Mucosa of descending colon (tissue), 3 donors: ENCODE measurements at places on chromosomes 3 and 15. TPM values are rescaled to one million over a fixed set of nuclear protein-coding genes. Genes with fewer than 3 reads are reported as not detected.

GRCh38 chr15:57217778-57218598 is 158.3 kb upstream of the CGNL1 start:
- DNase-seq, result no peak

DNA sequence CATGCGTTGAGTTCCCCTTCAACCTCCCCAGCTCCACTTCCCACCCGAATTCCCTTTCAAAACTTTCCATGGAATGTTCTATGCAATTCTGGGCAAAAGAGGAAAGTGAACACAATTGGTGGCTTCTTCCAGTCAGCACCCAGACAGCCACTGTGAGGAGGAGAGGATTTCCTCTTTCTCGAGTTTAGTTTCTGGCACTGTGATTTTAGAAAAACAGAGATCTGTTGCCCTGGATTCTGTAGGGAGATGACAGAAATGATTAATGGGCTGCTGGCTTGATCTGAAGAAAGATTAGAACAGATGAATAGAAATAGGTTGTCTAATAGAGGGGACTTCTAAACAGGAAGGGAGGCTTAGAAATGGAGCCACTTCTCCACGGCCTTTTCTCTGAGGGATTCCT is 172.0 kb downstream of the MCTP2 start:
- DNase-seq, result no peak

DNA sequence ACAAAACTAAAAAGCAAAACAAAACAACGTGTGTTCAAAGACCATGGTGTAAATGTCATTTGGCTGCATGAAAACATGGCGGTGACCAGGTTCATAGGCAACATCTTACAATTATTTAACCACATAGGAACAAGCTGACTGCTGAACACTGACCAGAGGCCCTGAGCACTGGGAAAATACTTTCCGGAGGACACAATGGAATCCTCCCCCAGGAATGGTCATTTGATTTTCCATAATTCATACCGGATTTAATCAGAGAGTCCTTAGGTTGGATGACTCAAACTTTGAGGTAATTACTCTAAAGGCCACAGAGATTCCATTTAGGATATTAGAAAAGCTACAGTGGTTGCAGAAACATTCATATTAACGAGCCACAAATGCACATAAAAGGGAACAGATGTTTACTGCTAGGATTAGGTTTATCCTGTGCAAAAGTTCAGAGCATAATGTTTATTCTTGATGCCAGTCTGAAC is 254.7 kb downstream of the NR1D2 start:
- no peak for DNase-seq

DNA sequence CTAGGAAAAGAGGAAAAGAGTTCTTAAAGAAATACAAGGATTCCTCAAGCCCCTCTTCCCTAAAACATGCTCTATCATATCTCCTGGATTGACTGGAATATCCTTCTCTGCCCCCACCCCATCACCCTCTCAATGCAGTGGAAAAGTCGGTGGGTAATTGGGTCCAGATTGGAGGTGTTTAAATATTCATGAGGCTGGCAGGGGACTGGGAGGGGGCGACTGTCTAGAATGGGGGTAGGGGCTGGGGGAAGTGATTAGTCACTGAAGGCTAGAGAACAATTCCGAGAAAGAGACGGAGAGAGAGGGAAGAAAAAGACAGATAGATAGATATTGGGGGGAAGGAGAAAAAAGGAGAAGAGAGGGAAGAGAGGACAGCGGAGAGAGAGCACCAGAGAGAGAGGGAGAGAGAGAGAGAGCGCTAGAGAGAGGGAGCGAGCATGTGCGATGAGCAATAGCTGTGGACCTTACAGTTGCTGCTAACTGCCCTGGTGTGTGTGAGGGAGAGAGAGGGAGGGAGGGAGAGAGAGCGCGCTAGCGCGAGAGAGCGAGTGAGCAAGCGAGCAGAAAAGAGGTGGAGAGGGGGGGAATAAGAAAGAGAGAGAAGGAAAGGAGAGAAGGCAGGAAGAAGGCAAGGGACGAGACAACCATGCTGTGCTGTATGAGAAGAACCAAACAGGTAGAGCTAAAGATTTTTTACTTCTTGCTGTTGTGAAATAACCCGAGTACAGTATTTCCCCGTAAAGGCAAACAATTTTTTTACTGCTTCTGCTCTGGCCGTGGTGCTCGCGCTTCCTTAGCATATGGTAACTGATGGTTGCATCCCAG is at the start of gene GAP43:
GAP43 (plus strand) TSS at position 467 of the 825 bp plus-strand sequence; CDS start at position 647, 180 bp downstream.
- DNase-seq, result peak; percentile 31

GRCh38 chr3:181721046-181721875 is 9.5 kb downstream of the SOX2 start:
- no peak for DNase-seq

- no peak for DNase-seq
These were observed 66.4 kb upstream of the CFAP20DC start for GRCh38 chr3:59116233-59116537.

DNA sequence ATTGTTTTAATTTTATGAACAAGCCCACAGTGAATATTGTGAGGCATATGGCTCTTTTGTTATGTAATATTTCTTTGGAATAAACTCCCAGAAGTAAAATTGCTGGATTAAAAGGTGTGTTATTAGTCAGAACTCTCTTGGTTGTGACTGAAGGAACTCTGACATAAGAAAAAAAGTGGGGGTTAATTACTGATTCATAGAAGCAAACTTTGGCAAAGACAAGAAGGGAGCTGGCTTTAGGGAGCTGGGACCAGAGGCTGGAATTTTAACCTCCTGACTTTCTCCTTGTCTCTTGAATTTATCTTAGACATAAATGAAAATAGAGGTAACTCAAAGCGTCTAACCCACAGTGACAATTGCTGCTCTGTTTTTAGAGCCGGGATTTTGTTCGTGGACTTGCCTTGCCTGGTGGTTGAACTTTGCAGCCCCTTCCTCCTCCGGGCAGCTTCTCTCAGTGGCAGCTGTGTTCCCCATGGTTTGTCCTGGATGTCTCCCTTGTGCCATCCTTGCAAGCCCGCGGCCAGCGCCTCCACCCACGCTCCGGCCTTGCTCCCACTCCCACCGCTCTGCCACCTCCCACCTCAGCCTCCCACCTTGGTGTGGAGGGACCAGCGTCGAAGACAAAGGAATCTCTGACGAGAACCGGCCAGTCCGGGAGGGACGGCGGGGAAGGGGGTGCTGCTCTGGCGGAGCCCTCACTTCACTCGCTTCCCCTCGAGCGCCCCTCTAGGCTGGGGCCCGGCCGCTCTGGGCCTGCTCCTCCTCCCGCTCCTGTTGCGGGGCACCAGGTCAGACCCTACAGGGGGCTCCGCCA is 28.0 kb downstream of the ARHGAP31 start:
- no peak for DNase-seq

- no peak for DNase-seq
These were observed 17.2 kb downstream of the ST3GAL6 start for GRCh38 chr3:98780343-98780742.

DNA sequence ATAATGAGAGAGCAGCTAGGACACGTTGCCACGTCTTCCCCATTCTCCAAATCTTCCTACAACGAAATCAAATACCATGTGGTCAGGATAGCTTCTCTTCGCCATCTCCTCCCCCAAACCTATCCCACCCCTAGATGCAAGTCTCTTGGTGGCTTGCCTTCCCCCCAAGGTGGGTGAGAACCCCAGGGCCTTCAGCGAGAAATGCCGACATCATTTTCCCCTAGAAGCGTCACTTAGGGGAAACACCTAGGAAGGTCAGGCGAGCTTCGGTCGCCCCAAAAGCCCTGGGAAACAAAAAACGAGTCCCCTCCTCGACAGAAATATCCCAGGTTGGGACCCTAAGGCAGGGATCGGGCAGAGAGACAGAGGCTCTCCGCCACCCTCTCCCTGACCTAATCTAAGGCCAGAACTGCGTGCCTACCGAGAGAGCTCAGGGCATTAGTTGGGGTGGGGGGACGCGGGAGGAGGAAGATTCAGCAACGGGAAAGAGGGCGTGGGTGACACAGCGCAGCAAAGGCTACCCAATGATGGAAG is 502 bp downstream of the DPH3 start:
- no peak for DNase-seq

GRCh38 chr15:42032376-42033213 is 11.8 kb upstream of the PLA2G4E start:
- DNase-seq, result no peak

- no peak for DNase-seq
These were observed 315.8 kb downstream of the NTRK3 start for GRCh38 chr15:87940768-87941167.

- DNase-seq, result no peak
These were observed 25.7 kb downstream of the HMCES start for GRCh38 chr3:129304146-129304961.

The RBPMS2 gene
- 133 TPM for total RNA-seq

The EPHA3 gene
- 1.0 TPM for total RNA-seq

The ZNF717 gene
- total RNA-seq, result 15.3 TPM

The MEX3B gene
- total RNA-seq, result 0.29 TPM

The MCCC1 gene
- total RNA-seq, result 28.1 TPM

The PRTG gene
- total RNA-seq, result 0.78 TPM

The GP5 gene
- 0.19 TPM for total RNA-seq
